ENCODE measurements at places on chromosomes 2 and 18. TPM values are rescaled to one million over a fixed set of nuclear protein-coding genes. Genes with fewer than 3 reads are reported as not detected.

ZNF804A gene
- total RNA-seq, result not detected

ATG4B gene
- total RNA-seq, result 72.4 TPM

DLX1 gene
- total RNA-seq, result 0.19 TPM

MYCN gene
- 1.5 TPM for total RNA-seq

POTEJ gene
- total RNA-seq, result 0.17 TPM

CCDC68 gene
- total RNA-seq, result 46.8 TPM

ZSCAN30 gene
- total RNA-seq, result 7.8 TPM

KRCC1 gene
- total RNA-seq, result 75.8 TPM

HAAO gene
- total RNA-seq, result 17.8 TPM

DNA sequence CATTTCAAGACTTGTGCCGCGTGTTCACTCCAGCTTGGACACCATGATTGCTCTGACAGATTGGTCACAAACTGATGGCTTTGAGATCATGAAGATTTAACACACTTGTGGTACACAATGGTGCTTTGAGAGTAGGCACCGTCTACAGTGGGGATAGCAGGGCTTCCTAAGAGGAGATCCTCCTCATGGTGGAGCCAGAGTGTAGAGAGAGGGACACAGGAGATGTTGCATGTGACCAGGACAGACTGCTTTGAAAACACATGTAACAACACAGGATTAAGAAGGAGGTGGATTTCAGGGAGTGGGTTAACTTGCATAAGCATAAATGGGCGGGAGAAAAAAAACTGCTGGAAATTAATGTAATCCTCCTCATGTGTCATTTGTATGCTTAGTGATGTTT, 95.7 kb upstream of the LINC00305 start:
- DNase-seq, result no peak

DNA sequence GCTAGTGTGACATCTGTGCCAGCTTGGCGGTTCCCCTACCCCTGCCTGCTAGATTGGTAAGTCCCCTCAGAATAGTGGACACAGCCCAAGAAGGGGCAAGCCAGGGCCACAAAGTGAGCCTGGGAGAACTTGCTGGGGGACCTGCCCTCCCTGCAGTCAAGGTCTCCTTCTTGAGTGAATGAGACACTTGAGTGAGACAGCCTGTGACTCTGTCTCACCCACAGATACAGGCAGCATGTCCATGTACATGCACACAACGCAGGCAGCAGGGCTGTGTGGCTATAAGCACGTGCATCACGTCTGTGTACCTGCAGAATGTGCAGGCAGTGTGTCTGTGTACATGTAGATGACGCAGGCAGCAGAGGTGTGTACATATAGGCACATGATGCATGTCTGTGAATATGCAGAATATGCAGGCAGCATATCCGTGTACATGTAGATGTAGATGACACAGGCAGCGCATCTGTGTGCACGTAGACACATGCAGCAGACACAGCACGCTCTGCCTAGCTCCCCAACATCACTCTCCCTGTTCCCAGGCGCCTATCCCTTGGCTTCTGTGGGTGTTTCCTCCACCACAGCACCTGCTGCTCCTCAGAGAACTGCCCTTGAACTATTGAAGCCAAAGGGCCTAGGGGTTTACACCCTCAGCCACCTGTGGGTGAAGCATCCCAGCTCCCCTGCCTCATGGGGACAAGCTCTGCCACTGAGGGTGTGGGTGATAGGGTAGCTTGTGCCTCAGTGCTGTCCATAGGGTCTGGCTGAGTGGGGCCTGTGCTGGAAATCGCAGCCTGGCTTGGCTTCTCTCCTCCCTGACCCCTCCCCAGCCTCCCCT, 147.2 kb upstream of the TWIST2 start:
- no peak for DNase-seq

- DNase-seq, result no peak
Observed at GRCh38 chr2:126698376-126698775, 42.4 kb downstream of the GYPC start.

DNA sequence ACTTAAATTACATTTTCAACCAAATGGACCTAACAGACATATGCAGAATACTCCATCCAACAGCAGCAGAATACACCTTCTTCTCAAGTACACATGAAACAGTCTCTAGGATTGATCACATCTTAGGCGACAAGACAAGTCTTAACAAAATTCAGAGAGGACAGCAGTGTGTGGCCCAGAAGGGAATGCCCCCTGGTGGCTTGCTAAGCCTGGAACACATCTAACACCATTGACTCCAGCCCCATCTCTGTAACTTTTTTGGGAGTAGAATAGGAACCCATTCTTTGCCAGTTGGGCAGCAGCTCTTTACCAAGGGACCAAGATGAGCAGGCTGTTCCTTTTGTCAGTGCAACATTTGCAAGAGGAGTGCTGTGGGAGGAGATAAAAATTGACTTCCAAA, 249.9 kb downstream of the PLCL1 start:
- DNase-seq, result peak; percentile 20

DNA sequence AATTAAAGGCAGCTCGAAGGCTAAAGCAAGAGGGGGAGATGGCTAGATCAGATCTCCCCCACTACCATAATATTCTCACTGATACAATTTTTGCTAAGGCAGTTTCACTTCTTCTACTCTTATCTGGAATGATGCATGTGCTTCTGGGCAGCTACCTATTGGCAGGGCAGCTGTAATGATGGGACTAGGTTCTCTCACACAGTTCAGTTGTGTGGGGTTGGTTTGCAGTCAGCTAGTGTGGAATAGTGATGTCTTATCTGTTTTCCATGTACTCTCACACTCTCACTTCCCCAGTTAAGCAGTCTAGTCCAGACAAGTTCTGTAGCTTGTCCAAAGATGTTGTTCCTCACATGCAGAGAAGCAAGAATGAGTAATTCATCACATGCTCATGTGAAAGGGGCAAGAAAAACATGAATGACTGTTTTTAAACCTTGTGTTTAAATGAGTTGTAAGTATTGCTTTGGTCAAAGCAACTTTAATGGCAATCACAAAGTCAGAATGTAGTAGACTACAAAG, 836.1 kb downstream of the CBLN2 start:
- DNase-seq, result no peak

DNA sequence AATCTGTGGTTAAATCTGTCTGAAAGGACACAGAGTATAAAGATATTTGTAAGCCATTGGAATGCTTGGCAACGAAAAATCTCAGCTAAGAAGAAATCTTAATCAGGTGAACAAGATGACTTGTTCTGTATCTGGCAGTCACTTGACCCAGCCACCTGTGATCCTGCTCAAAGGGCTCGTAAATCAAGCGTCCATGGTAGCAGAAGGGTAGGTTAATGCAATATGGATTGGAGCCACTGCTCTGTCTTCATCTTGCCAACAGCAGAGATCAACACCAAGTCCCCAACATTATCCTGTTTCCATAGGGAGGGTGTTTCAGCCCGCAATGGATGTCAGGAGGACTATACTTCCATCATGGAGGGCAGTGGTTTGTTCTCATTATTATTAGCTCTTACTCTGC, 378.4 kb downstream of the CDH7 start:
- DNase-seq, result no peak

DNA sequence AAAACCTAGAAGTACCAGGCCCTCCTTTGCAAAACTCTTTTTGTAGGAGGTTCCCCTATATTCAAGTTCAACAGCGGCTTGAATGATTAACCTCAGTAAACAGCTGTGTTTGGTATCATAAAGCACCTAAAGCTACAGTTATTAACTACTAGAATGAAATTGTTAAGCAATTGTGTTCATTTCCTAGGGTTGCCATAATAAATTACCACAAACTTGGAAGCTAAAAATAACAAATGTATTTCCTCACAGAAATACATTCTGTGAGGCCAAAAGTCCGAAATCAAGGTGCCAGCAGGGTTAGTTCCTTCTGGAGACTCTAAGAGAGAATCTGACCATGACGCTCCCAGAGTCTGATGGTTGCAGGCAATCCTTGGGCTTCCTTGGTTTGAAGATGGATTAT, 202.1 kb upstream of the ACVR2A start:
- DNase-seq, result no peak

DNA sequence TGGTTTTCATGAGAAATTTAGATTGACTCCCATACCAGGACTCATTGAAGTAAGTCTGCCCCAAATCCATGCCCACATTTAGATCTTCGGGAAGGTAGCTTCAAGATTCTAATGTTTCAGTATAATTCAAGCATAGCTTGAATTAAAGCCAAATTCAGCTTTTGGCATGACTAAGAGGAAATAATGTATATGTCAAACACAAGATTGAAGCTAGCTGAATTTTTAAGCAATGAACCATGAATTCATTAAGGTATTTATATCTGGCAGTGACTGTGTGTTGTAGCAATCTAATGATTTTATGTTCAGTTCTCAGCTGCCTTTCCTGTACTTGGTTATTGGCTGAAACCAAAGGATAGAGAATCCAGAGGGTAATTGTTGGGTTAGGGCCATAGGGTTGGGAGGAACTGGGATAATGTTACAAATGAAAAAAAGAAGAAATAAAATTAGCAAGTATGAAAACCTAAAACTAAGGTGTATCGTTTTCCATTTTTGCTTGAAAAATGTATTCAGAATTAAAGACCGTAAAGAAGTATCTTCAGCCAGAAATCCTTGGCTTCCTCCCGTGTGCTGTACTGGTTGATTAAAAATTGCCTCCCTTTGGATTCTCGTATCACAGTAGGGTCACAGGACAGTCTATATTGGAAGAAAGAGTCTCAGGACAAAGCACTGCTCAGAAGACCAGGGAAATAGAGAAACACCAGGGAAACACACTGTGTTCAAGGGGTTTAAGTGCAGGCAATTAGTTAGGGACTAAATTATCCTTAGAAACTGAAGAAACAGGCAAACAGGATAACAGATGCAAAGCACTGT, 119.0 kb upstream of the FN1 start:
- DNase-seq, result no peak

- DNase-seq, result no peak
Observed at GRCh38 chr2:203869223-203870042, 1.9 kb downstream of the CTLA4 start.

- DNase-seq, result no peak
Observed at GRCh38 chr18:23203891-23204432, 68.7 kb downstream of the CABLES1 start.

DNA sequence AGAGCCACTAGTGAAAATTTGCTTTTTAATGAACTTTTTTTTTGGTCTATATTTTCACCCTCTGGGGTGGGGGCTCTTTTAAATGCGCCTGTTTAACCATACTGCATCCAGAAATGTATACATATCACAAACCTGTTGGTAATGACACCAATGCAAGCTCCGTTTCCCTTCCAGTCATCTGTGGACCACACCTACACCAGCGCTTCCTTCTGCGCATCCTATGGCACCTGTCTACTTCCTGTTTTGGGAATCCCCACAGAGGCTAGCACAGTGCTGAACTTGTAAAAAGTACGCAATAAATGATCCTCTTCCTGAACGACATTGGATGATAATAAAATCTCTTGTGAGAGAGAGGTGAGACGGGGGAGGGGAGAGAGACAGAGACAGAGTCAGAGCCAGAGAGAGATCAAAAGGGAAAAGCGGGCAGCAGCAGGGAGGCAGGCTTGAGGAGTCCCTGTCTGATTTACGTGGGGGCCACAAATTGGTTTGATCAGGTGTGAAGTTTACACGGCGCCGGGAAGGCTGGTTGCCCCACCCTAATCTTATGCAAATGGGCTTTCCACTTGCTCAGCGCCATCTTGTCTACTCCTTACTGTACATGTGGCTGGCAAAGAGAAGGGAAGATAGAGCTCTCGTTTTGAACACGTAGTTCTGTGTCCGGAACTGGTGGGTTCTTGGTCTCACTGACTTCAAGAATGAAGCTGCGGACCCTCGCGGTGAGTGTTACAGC, 38.1 kb upstream of the SLC38A11 start:
- no peak for DNase-seq

DNA sequence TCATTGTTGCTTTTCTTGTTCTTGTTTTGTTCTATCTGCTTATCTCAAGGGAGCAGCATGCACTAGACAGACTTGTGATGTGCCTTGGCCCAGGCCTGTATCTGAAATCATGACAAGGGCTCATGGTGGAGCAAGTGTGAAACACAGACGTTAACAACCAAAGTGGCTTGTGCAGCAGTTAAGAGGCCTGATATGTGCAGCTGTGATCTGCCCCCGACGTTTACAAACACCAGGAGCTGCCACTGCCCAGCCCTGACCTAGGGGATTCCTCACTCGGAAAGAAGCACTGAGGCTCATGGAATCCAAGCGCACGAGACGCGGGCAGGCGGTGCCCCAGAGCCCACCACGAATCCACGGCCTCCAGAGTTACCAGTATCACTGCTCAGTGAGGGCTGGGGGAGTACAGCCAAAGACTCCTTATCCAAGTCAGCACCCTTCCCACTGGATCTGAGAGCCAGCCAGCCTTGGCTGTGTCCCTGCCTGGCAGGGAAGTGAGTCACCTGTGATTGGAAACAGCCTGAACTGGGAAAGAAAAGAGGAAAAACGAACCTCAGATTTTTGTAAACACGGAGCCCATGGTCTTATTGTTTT, 62.3 kb upstream of the SNTG2 start:
- DNase-seq, result no peak

DNA sequence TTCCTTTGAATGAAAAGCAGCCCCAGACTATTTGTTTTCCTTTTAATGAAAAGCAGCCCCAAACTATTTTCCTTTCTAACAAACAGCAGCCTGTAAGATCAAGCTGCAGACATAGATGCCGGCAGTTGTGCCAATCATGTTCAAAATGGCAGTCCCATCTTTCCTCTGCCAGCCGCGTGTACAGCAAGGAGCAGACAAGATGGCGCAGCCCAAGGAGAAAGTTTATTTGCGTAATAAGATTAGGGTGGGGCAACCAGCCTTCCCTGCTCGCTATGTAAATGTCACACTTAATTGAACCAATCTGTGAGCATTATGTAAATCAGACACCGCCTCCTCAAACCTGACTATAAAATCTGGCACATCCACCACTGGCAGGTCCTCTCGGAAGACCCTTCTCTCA, 226.0 kb downstream of the TGIF1 start:
- no peak for DNase-seq

DNA sequence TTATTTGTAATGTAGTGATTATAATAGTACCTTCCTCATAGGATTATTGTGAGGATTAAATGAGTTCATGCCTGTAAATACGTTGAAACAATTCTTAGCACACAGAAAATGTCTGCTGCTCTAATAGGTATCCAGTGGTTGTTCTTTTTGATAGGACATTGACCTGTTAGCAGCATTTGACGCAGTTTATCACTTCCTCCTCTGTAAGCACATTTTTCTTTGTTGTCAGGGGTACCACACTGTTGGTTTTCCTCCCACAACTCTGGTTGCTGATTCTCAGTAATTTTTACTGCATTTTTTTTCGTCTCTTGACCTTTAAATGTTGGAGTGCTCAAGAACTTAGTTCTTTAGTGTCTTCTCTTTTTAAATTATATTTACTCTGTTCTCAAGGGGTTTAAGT, 15.4 kb downstream of the PPM1B start:
- no peak for DNase-seq

All from colonic mucosa (tissue), 4 donors.